ENCODE measurements at places on chromosomes 2 and 18. TPM values are rescaled to one million over a fixed set of nuclear protein-coding genes. Genes with fewer than 3 reads are reported as not detected.

The LRRTM1 gene
- not detected for total RNA-seq

The ST3GAL5 gene
- total RNA-seq = 8.9 TPM

The ELOA2 gene
- total RNA-seq = not detected

DNA sequence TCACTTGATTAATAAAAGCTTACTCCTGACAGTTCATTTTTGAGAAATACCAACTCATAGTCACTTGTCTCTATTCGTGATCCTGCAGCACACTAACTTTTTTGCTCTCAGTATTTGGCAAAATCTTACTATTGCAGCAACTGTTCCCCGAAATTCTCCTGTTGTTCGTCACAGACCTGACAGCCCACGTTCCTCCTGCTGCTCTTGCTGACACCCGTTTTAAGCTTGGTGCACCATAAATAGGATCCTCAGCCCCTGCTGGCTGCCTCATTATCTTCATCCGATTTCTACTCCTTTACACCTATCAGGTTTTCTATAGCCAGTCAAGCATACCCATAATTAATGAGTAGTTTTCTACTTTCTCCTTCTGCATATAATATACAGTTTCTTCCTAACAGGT is 368.8 kb downstream of the PLCL1 start:
- DNase-seq = no peak

- DNase-seq = no peak
Observed at GRCh38 chr2:1874101-1874865, 130.0 kb upstream of the PXDN start.

GRCh38 chr2:96320728-96321622 is 4.1 kb upstream of the ITPRIPL1 start:
- no peak for DNase-seq
